ENCODE measurements at places on chromosomes 11 and 22. TPM values are rescaled to one million over a fixed set of nuclear protein-coding genes. Genes with fewer than 3 reads are reported as not detected.

Gene TBX1
- not detected for polyA plus RNA-seq

Gene RAC2
- 0.73 TPM for polyA plus RNA-seq

Gene ZNF143
- polyA plus RNA-seq, result 35.6 TPM

Gene BARX2
- not detected for polyA plus RNA-seq

Gene TLCD5
- polyA plus RNA-seq, result 7.2 TPM

Gene MMP7
- polyA plus RNA-seq, result 0.17 TPM

Gene VPREB1
- not detected for polyA plus RNA-seq

Gene DBX1
- not detected for polyA plus RNA-seq

Gene OR2AT4
- polyA plus RNA-seq, result not detected

Gene SMTNL1
- polyA plus RNA-seq, result not detected

Gene PNPLA3
- polyA plus RNA-seq, result 19.8 TPM

Gene IGLL5
- polyA plus RNA-seq, result not detected

Gene CARD18
- polyA plus RNA-seq, result not detected

Gene KRTAP5-9
- 0.42 TPM for polyA plus RNA-seq

Gene KRTAP5-2
- not detected for polyA plus RNA-seq

Gene NRXN2
- 0.03 TPM for polyA plus RNA-seq

Gene GAB4
- polyA plus RNA-seq, result not detected

Gene HIRA
- polyA plus RNA-seq, result 29.9 TPM

Gene THYN1
- 42.9 TPM for polyA plus RNA-seq

Gene OR8K3
- polyA plus RNA-seq, result not detected

All from HepG2 (cell line).